ENCODE measurements at places on chromosomes 3 and 15.
A peak's percentile ranks its signal among the peaks of the same experiment; 100 is the strongest.

DNA sequence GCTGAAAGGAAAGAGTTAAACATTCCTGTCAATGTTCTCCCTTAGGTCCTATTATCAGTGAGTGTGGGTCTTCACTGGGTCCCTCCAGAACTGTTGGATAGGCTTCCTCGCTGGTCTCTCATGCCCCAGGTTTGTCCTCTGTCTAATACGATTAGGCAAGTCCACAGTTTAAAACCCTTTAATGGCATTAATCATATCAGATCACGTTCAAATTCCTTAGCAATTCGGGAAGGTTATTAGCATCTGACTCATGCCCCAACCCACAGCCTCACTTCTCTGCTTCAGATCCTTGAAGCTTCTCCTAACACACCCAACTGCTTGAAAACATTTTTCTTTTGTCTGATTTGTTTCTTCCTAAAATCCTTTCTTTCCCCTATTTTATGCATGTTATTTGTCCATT, 224.3 kb upstream of the ATP10A start:
- DNase-seq = peak; percentile 1

DNA sequence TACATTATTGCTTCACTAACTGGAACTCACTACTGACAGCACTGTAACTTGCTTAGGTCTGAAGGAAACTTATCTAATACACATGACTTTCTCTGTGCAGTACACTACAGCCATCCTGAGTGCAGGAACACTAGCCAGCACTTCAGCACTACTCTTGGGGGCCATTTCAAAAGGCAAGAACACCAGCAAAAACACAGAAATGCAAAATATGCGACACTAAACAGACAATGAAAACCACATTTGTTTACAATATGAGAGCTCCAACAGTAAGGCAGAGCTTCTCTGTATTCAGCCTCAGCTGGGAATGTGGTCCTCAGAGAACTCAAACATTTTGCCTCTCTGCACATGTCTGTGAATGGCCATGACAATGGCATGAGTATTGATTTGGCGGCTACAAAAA, 109.6 kb downstream of the ARRDC4 start:
- no peak for DNase-seq

GRCh38 chr3:109806929-109807328, 469.6 kb upstream of the DPPA4 start:
- peak; percentile 20 for DNase-seq

DNA sequence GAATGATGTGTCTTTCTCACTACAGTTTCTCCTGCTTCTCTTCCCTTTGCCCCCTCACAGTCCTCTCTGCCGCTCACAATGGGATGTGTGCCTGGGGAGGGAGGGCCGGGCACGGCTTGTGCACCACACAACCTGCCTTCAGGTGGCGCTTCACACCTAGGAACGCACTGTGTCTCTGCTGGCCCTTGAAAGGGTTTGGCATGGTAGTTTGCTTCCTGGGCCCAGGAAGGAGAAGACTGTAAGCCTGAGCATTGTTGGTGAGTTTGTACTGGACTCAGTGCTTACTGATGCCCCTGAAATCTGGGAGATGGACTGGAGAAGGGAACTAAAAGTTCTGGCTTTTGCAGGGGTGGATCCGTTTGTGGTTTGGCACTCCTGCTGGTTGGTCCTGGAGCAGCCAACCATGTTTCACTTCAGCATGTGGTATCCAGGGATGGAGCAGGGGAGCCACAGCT, 9.2 kb downstream of the ALPK3 start:
- DNase-seq = peak; percentile 65

DNA sequence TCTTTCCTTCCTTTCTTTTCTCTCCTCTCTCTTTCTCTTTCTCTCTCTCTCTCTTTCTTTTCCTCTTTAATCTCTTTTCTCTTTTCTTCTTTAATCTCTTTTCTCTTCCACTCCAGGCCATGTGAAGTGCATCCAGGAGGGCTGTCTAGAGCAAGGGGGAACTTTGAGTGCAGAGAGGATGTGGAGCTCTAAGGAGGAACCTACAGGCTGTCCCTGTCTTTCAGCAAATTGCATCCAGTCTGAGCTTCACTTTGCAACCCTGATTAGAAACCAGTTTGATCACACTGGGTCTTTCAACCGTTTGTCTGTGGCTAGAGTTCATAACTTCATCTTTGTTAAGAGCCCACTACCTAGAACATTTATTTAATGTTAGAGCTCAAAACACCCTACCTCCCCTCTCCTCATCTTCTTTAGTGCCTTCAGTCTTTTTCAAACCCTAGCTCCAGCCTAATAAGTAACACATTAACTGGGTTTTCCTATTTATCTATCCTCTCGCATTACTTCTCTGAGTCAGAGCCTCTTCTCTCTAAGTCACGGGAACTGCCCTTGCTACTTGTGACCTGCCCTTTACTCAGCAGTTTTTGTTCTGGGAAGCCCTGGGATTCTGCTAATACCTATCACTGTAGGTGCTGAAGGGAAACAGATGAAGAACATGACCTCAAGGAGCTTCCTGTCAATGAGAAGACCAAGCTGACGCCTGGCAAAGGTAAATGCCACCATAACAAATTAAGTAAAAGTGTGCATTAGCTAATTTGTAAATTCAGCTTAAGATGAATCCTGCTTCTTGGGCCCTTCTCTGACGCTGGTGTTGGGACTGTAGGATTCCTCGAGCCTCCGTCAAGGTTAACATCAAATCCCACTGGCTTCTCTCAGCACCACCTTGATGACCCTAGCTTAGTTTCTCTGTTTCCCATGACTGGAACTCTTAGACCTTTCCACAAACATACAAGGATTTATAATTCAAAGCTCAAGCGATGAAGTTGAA, at the start of gene GCNT3:
Gene GCNT3, plus strand, starts transcription at position 508 of the 985 bp plus-strand sequence. CDS start 6,456 bp downstream, outside the sequence.
- DNase-seq = peak; percentile 31

DNA sequence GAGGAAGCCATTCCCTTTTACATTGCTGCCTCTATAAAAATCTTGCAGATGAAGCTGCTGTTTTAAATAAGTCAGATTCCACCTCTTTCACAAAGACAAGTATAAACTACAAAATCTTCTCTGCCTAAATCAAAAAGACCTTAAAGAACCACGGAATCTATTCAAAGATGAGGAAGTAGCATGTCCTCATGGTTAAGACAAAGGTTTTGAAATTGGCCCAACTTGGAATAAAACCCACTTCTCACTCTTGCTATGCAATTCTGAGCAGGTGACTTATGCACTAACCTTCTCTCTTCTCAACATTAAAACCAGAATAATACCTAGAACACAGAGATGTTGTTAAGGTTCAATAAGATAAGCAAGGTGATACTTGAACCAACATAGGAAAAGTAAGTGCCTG, 97.6 kb downstream of the FOXP1 start:
- DNase-seq = no peak

- no peak for DNase-seq
Measured at GRCh38 chr3:125073390-125073905, 17.7 kb upstream of the HEG1 start.

DNA sequence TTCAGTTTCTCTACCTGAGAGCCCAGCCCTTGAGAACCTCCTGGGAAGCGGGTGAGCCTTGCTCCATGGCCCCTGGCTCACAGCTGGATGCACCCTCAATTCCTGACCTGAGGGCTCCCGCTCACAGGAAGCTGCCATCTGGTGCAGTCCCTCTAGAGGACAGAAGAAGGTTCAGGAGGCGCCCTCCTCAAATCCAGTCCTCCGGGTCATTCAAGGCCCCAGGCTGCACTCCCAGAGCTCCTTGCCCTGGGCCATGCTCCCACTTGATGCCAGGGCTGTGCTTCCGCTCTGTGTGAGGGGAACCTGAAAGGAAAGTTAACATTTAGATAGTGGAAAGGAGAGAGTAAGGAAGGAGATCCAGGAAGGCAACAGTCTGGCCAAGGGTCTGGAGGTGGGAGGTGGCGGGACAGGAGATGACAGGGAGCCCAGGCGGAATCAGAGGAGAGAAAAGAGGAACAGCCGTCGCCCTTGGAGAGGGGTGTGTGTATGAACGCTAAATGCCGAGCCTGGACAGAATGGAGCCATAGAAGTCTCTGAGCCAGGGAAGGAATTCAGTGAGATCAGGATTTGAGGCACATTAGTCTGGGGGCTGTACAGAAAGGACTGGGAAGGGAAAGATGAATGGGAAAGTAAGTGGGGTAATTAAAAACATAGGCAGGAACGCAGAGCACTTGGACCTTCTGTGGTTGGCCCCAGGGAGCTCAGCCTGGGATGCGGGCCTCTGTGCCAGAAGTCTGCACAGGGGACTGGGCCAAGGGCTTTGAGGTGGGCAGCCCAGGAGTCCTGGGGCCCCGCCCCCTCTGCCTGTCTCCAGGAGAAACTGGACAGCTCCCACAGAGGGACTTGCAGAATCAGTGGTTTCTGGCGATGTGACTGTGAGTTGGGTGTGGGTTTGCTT, 26.1 kb downstream of the TBC1D21 start:
- DNase-seq = no peak

GRCh38 chr3:179450261-179450701, 989 bp downstream of the GNB4 start:
- peak; percentile 36 for DNase-seq

GRCh38 chr3:25589783-25590258, 74.9 kb downstream of the TOP2B start:
- DNase-seq = no peak

GRCh38 chr15:79076661-79077060, 13.9 kb downstream of the RASGRF1 start:
- DNase-seq = no peak

- no peak for DNase-seq
Measured at GRCh38 chr3:14491396-14492190, 48.5 kb downstream of the GRIP2 start.

GRCh38 chr15:73051391-73051806, 864 bp upstream of the NEO1 start:
- DNase-seq = no peak

GRCh38 chr3:59876533-59877062, 826.8 kb upstream of the CFAP20DC start:
- DNase-seq = no peak

GRCh38 chr15:91857772-91858171, 4.3 kb downstream of the SLCO3A1 start:
- no peak for DNase-seq

DNA sequence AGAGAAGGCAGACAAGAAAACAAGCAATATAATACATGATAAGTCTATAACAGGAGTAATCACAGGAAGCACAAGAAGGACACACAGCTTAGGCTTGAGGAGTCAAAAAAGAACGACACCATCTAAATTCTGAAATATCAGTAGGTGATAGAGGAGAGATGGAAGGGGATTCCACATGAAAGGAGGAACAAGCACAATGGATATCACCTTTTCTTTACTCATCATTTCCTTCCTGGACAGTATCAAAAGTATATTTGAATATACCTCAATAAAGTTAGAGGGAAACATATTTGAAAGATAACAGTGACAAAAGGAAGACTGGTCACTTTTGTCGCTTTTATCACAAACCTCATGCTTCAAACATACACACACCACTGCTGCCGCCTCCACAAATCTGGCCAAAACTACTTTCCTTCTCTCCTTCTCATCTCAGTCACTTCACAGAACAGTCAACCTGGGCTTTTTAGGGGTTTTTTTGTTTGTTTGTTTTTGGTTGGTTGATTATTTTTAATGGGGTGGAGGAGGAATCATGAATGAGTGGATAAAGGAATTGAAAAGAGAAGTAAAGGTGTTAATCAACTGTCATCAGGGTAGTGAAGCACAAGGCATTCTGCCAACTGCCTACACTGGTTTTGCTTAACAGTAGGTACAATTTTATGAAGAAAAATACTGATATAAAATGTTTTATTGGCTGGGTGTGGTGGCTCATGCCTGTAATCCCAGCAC, 18.5 kb downstream of the DENND4A start:
- DNase-seq = no peak

GRCh38 chr3:38605981-38606380, 43.5 kb downstream of the SCN5A start:
- no peak for DNase-seq

DNA sequence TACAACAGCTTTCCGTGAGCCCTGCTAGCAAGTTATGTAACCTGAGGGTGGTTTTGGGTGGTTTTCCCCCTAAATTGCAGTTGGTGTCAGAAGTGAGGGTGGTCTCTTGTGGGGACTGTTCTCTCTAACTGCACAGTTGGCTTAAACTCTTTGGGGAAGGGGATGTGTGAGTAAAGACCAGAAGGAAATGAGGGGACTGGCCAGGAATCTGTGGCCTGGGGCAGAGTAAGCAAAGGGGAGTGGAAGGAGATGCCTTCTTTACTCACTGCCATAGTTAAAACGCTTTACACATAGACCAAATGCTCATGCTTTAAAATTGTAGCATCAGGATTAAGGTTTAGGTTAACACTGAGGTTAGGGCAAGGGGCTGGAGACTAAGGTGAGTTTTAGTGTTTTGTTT, 21.2 kb upstream of the XIRP1 start:
- DNase-seq = no peak

DNA sequence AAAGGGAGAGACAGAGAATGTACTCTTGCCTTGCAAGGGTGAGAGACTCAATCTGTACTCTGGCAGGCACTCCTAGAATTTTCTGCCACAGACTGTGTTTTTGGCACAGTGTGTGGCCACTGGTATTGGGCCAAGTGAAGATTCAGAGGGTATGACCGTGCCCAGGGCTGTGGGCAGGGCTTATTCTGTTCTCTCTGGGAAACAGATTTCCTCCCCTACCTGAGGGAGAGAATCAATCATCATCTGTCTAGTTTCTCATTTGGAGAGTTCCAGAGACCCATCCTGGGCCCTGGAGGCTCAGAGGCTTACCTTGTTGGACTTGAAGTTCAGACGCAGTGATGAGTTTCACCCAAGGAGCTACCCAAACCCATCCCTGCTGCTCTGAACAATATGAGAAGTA, 28.2 kb downstream of the CSTA start:
- peak; percentile 87 for DNase-seq

DNA sequence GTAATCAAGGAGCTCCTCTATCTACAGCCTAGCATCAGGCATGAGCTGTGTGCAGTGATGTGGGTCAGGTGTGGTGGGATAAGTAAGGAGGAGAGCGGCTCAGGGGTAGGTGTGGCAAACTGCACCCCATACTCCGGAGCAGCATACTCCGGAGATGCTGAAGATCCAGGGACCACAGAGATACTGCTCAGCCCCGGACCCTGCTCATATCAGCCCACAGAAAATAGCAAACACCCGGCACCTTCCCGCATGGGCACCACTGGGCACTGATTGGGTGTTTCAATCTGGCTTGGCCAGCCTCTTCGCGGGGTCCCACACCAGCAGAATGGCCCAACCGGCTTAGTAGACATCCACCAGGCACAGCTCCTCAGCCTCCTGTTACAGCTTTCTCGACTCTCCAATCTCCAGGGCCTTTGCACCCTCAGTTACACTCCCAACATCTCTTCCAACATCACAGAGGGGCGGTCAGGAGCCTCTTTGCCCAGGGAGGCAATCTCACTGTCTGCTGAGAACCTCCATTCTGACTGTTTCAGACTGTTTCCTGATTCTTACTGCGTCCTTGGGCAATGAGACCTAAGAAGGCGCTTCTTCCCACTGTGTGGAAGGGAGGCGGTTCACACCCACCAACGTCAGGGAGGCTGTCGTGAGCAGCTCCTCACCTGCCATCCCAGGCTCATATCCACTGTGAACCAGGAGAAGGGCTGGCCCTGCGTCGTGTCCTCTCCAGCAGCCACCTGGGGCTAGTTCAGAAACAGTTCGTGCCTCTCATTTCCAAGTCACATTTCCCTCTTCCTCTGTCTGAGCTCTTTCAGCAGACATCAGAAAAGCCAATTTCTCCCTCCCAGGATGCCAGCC, 59.8 kb downstream of the CAPN7 start:
- DNase-seq = no peak
